ENCODE measurements at places on chromosomes 11 and 22.
A peak's percentile ranks its signal among the peaks of the same experiment; 100 is the strongest.

DNA sequence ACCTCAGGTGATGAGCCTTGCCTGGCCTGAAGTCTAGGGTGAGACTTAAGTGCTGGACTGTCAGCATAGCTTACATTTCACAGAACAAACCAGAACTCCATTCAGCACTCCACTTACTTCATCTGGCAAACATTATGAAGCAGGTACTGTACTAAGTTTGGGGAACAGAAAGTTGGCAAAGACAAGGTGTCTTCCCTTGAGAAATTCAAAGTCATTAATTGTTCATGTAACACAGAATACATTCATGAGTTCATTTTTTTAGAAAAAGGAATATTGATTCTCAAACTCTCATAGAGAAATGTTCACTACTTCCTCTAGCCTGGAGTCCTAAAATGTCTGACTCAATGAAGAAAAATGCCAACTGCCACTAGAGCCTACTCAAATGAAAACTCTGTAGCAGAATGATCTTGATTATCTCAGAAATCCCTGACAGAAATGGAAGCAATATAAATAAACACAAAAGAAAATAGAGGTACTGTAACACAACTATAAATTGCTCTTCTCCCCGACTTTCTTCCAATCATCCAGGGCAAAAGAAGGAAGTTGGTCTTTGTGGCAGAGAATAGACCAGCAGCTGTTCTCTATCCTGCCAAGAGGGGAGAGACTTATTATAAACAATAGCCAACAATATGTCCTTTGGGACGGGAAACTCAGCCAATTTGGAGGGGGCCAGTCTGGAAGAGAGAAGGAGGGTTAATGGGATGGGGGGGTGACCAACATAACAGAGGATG, 129.2 kb upstream of the MTMR2 start:
- H3K4me3 ChIP-seq = peak overlapping the region; percentile 40
- peak overlapping the region; percentile 74 for H3K27ac ChIP-seq
- peaks cover 46% of the 10 kb centered on the region for H3K4me1 ChIP-seq
- H3K36me3 ChIP-seq = peaks cover 22% of the 10 kb centered on the region

DNA sequence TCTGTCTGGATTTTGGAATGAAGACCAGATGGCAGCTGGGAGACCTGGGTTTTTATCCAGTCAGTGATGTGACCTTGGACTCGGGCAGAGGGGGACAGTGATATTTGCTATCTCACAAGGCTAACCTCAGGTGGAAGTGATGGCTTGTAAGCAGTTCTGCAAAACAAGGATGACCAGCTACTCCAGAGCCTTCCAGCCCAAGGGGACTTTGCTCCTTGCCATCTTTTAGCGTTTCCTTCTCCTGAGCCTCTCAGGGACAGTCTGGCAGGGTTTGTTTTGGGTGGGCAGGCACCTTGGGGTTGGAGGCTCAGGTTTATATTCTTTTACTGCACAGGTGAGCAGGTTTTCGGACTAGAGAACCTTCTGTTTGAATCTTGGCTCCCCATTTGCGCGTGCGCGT, 9.5 kb upstream of the OSBP2 start:
- H3K27me3 ChIP-seq = peaks cover 14% of the 10 kb centered on the region
- ATAC-seq = no peak
- no peaks in the 10 kb centered on the region for H3K36me3 ChIP-seq
- no peak overlapping the region for H3K4me3 ChIP-seq

DNA sequence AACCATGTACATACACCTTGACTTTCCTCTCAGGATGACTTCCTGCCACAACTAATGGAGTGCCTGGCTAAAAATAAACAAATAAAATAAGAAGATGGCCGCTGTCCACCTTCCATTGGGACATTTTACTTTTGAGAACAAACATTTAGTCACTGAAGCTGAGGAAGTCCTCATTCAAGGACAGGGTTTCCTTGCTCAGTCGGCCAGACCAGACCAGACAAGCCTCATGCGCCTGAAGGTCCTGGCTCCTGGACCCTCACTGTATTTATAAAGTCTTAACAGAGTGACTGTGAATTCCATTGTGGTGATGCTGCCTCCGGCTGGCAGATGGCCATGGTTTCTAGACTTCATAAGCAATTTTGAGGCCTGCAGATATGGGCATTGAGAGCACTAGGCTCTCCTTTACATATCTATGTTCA, 114.5 kb downstream of the MAML2 start:
- H3K4me1 ChIP-seq = peaks cover 53% of the 10 kb centered on the region
- no peak overlapping the region for H3K4me3 ChIP-seq
- H3K27ac ChIP-seq = peak overlapping the region; percentile 59
- ATAC-seq = no peak
- no peaks in the 10 kb centered on the region for H3K27me3 ChIP-seq

DNA sequence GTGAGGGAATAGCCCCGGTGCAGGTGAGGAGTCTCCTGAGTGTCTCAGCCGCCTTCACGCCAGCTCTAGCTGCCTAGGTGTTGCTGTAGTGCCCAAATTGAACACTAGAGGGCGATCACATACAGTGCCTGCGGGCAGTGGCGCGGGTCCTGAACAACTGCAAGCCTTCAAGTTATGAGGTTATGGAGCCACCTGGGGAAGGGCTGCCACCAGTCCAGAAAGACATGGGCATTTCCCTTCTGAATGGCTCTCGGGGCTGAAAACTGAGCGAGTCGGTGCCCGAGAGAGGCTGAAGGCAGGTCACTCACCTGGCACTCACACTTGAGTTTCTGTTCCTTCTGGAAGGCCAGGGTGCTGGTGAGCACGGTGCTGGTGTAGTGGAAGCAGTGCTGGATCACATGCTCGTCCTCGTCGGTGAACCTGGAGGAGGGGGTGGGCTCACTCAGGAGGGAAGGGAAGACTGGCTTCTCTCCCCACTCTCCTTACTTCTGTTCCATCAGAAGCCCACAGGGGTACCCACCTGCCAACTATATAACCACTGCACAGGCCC, 88.4 kb downstream of the PDE2A start:
- H3K27ac ChIP-seq = no peak overlapping the region
- peaks cover 33% of the 10 kb centered on the region for H3K4me1 ChIP-seq
- peak; percentile 74 for ATAC-seq

GRCh38 chr11:102293873-102294601, 23.2 kb upstream of the BIRC3 start:
- peaks cover 54% of the 10 kb centered on the region for H3K4me1 ChIP-seq
- peaks cover 1% of the 10 kb centered on the region for H3K36me3 ChIP-seq
- H3K4me3 ChIP-seq = peak overlapping the region; percentile 83
- ATAC-seq = peak; percentile 91
- H3K27ac ChIP-seq = peak overlapping the region; percentile 92
- no peaks in the 10 kb centered on the region for H3K27me3 ChIP-seq

GRCh38 chr22:42069801-42070516, 653 bp downstream of the NAGA start:
- H3K4me3 ChIP-seq = peak overlapping the region; percentile 86
- ATAC-seq = peak; percentile 21
- peak overlapping the region; percentile 88 for H3K27ac ChIP-seq

DNA sequence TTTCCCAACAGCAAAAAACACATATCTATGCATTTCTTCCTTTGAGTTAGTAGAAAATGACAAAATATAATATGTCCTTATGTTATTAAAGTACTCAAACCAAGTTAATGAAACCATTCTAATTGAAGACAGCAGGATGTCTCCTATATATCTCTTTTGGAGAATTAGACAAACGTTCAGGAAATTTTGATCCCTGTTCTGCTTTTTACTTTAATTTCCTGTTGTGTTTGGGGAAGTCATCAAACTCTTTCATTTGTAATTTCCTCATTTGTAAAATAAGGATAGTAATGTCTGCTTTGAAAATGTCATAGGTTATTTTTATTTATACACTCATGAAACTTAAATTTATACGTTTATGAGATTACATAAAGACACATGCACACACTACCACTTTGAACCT, 281.8 kb upstream of the ANO5 start:
- no peaks in the 10 kb centered on the region for H3K4me1 ChIP-seq
- no peaks in the 10 kb centered on the region for H3K36me3 ChIP-seq
- ATAC-seq = no peak
- no peak overlapping the region for H3K27ac ChIP-seq

- H3K27me3 ChIP-seq = peaks cover 23% of the 10 kb centered on the region
- H3K4me3 ChIP-seq = no peak overlapping the region
- H3K36me3 ChIP-seq = no peaks in the 10 kb centered on the region
- ATAC-seq = no peak
Observed at GRCh38 chr22:19984201-19984753, 32.3 kb downstream of the ARVCF start.

DNA sequence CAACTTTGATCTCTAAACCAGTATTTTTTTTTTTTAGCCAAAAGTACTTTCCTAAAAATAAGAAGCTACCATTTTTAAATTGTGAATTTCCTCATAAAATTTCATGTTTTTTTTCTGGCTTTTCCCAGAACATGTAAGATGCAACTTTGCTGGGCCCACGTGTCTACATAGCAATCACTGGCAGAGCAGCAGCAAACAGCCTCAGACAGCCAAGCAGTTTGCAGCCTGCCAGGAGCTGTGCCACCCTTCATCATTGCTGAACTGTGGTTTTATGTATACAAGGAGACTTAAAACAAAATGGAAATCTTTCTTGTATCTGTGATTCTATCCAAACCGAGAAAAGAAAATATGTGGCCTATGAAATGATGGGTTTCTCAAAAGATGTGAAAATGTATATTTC, 110.2 kb downstream of the GRIA4 start:
- no peak overlapping the region for H3K4me3 ChIP-seq
- no peaks in the 10 kb centered on the region for H3K27me3 ChIP-seq
- H3K27ac ChIP-seq = no peak overlapping the region
- no peaks in the 10 kb centered on the region for H3K4me1 ChIP-seq
- no peaks in the 10 kb centered on the region for H3K36me3 ChIP-seq
- no peak for ATAC-seq

GRCh38 chr22:30291058-30291892, 2.0 kb upstream of the CASTOR1 start:
- H3K4me1 ChIP-seq = peaks cover 40% of the 10 kb centered on the region
- H3K27ac ChIP-seq = peak overlapping the region; percentile 81
- no peak overlapping the region for H3K4me3 ChIP-seq
- H3K36me3 ChIP-seq = peaks cover 33% of the 10 kb centered on the region

- no peak overlapping the region for H3K27ac ChIP-seq
- no peak for ATAC-seq
- no peaks in the 10 kb centered on the region for H3K4me1 ChIP-seq
- H3K36me3 ChIP-seq = peaks cover 47% of the 10 kb centered on the region
- H3K27me3 ChIP-seq = no peaks in the 10 kb centered on the region
Observed at GRCh38 chr11:18352581-18352980, 30.2 kb downstream of the GTF2H1 start.

GRCh38 chr11:102319544-102319943, 2.3 kb downstream of the BIRC3 start:
- H3K27ac ChIP-seq = peak overlapping the region; percentile 97
- peak overlapping the region; percentile 97 for H3K4me3 ChIP-seq
- H3K27me3 ChIP-seq = no peaks in the 10 kb centered on the region

- no peak for ATAC-seq
- H3K36me3 ChIP-seq = no peaks in the 10 kb centered on the region
- H3K27me3 ChIP-seq = peaks cover 15% of the 10 kb centered on the region
- H3K4me3 ChIP-seq = no peak overlapping the region
- no peaks in the 10 kb centered on the region for H3K4me1 ChIP-seq
Observed at GRCh38 chr11:120308081-120308480, 17.0 kb upstream of the TLCD5 start.

DNA sequence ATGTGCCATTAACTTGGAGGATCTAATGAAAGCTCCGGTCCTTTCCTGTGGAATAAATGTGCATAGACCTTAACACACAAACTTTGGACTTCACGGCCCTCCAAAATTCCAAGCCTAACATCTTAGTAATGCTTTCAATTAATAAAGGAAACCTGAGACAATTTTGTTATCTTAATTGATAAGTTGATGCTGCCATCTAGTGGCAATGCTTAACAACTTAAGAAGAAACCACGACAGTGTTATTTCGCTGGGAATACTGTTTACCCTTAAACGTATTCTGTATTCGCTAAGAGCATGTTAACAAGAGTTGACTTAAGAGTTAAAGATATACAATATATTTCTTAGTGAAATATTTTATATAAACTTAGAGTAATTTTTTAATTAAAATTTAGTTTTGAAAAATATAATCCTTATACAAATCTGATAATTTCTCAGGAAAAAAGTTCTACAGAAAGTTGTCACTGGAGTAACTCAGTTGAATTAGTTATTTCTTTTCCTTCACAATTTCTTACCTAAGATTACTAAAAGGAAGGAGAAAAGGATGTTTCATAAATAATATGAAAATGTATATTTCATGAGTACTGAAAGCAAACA, 35.0 kb upstream of the OR9G4 start:
- H3K4me1 ChIP-seq = no peaks in the 10 kb centered on the region
- H3K36me3 ChIP-seq = no peaks in the 10 kb centered on the region
- no peak for ATAC-seq
- no peaks in the 10 kb centered on the region for H3K27me3 ChIP-seq
- no peak overlapping the region for H3K27ac ChIP-seq

DNA sequence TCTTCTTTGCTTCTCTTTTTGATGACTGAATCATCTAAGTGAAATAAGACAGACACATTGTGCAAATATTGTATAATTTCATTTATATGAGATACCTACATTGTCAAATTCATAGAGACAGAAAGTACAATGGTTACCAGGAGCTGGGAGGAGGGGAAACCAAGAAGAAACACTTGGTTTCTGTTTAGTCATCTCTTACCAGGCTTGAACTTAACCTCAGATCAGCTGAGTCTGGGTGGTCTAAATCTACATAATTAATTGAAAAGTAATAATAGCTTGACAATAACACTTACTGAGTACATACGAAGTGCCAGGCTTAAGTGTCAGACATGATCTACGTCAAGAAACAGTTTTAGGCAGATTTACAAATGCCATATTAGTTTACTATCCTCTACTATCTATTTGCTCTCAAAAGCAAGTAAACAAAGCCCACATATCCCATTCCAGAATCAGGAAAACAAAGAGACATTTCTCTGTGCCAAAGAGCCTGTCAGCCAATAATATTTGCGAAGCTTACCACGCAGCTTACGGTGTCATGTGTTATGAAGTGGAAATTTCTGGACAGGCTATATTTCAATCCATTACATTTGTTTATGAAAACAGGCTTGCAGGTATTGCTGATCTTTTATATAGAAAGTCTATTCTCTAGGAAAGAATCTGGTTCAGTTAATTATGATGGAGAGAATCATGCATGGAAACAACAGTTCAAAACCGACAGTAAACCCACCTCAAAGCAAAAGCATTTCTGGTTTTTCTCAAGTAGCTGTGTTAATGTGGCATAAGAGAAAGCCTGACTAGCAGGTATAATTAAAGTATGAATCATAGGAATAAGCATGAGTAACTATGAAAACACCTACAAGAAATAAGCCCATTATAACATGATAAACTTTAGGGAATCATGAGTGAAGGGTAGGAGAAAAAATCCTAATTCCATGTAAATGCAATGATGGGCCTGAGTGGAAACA, 2.7 kb upstream of the ARHGAP42 start:
- no peaks in the 10 kb centered on the region for H3K36me3 ChIP-seq
- H3K4me1 ChIP-seq = peaks cover 73% of the 10 kb centered on the region
- no peak overlapping the region for H3K4me3 ChIP-seq
- no peaks in the 10 kb centered on the region for H3K27me3 ChIP-seq

- H3K4me1 ChIP-seq = no peaks in the 10 kb centered on the region
- no peaks in the 10 kb centered on the region for H3K36me3 ChIP-seq
- no peak overlapping the region for H3K27ac ChIP-seq
- ATAC-seq = no peak
Observed at GRCh38 chr11:122363296-122363695, 247.3 kb upstream of the BLID start.

- no peak overlapping the region for H3K4me3 ChIP-seq
- H3K4me1 ChIP-seq = peaks cover 50% of the 10 kb centered on the region
- H3K36me3 ChIP-seq = peaks cover 21% of the 10 kb centered on the region
- ATAC-seq = no peak
- no peak overlapping the region for H3K27ac ChIP-seq
- H3K27me3 ChIP-seq = no peaks in the 10 kb centered on the region
Observed at GRCh38 chr22:19848298-19849224, 6.1 kb downstream of the GNB1L start.

GRCh38 chr11:12540913-12541582, 133.2 kb upstream of the TEAD1 start:
- no peaks in the 10 kb centered on the region for H3K36me3 ChIP-seq
- H3K4me3 ChIP-seq = no peak overlapping the region
- H3K4me1 ChIP-seq = no peaks in the 10 kb centered on the region
- peaks cover 15% of the 10 kb centered on the region for H3K27me3 ChIP-seq
- H3K27ac ChIP-seq = no peak overlapping the region

Data from stimulated activated memory B cell treated with anti-CD40 and anti-IgM and Interleukin-4, amounts not matched to agents 10 μg/mL and 1 μg/mL and 100 μg/mL, for 72 hours (primary cell).